ENCODE measurements at places on chromosomes 1 and 21. TPM values are rescaled to one million over a fixed set of nuclear protein-coding genes. Genes with fewer than 3 reads are reported as not detected.

DNA sequence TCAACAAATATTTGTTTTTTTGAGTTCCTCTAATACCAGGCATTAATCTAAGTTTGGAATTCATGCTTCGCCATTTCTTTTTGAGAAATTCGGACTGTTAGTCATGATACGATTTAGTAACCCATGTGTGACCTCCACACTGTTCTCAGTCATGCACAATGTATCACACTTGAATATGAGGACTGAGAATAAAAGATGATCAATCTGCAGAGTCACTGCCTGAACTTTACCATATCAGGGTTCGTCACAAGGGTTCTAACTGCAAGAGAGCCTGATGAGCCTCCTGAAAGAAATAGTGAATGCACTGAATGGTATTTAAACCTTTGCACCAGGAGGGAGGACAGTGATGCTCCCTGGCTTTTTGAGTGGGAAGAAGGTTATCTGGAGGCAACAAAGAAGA, 10.9 kb upstream of the FASLG start:
- no peak for DNase-seq

DNA sequence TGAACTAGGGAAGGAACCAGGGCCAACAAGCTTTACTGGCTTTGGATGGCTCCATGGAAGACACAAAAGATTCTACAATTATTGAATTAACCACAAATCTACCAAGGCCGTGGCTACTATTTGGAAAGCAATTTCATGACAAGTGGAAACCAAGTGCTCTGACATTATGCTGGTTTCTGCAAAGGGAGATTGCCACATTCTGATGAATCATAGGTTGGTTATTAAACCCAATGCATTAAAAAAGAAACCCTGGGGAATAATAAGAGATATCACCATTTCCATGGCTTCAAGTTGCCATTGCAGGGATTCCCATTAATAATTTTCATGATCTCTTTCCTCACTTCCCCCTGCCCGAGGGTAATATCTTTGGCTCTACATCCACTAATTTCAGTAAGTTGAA, 359.2 kb upstream of the NCAM2 start:
- no peak for DNase-seq

DNA sequence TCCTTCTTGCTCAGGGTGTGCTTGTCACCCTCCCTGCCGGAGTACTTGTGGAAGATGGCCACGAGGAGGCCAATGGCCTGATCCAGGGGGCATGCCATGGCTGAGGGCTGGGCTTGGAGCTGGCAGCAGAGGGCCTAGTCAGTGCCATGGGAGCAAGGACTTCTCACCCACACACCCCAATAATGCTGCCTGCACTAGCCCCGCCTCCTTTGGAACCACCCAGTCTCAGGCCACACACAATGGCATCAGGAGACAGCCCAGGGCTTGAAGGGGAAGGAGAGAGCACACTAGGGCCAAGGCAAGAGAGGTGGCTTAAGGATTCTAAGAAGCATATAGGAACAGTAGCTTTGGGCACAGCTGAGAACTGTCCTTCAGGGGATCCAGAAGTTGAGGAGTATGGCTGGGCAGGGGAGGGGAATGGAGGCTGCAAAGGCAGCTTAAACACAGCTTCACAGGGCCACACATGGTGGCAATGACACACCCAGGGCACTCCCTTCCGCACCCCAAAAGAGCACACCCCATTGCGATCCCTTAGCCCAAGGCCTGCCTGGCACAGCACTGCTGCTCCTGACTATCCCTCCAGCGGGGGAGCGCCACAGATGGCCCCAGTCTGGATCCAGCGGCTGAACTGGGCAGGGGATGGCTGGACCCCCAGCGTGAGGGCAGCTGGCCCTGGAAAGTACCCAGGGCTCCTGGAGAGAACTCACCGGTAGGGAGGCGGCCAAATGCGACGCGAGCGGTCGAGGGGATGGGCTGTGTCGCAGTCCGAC, at the start of gene S100A6:
S100A6 (minus strand) TSS at position 750 of the 770 bp plus-strand sequence; CDS start at position 98, 652 bp downstream.
- DNase-seq, result peak; percentile 63

DNA sequence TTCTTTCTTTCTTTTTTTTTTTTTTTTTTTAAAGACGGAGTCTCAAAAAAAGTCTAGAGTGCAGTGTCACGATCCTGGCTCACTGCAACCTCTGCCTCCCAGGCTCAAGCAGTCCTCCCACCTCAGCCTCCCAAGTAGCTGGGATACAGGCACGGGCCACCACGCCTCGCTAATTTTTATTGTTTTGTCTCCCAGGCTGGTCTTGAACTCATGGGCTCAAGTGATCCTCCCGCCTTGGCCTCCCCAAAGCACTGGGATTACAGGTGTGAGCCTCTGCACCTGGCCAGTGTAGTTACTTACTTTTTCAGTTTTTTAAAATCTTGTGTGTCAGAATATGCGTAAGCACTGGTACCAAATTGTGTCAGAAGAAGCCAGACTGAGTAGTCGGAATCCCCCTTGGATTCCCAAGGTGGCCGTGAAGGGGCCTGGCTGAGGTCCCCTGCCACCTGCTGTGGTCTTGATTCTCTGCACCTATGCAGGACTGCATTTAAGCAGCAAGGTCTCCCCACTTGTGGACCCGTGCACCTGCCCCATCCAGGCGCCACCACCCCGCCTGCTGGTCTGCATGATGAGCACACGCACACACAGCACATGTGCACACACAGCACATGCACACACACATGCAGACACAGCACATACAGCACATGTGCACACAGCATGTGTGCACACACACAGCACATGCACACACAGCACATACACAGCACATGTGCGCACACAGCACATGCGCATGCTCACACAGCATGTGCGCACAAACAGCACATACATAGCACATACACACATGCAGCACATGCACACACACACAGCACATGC, 47.5 kb downstream of the PCNT start:
- DNase-seq, result no peak

DNA sequence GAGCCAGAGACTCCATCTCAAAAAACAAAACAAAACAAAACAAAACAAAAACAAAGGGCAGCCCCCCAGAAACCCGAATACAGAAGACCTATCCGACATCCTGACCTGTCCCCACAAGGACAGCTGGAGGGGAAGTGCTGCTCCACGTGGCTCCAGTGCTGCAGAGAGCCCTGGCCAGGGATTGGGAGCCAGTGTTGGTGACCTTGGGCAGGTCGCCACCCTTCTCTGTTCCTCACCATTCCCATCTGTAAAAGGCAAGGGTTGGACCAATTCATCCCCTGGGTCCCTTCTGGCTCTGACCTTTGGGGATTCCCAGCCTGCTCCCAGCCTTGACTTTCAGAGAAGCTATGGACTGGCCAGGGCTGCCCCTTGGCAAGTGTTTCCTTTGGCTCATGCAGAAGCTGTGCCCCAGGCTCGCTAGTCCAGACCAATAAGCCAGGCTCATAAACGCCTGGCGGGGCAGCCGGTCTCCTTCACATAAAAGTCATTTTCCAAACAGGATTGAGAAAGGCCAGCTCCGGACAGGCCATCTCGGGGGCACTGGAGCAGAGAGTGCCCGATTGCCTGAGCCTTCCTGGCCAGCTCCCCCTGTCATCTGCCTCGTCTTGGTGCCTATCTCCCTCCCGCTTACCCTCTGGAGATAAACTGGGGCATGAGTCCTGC, 20.0 kb upstream of the PADI1 start:
- no peak for DNase-seq

DNA sequence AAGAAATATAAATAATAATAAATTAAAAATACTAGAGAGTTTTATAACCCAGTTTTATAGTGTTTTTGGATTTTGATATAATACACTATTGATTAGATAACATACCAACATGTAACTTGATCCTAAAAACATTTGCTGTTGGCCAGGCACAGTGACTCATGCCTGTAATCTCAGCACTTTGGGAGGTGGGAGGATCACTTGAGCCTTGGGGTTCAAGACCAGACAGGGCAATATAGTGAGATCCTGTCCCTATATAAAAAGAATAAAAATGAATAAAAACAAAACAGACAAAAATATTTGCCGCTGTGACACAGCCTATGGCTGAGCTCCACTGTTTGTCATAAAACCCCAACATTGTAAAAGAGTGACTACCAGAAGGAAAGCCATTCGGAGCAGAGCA, 26.1 kb downstream of the VPS13D start:
- no peak for DNase-seq

- peak; percentile 61 for DNase-seq
These were observed 19.7 kb upstream of the KCNC4 start for GRCh38 chr1:110190282-110190929.

- no peak for DNase-seq
These were observed 269.9 kb downstream of the HLX start for GRCh38 chr1:221149111-221149510.

DNA sequence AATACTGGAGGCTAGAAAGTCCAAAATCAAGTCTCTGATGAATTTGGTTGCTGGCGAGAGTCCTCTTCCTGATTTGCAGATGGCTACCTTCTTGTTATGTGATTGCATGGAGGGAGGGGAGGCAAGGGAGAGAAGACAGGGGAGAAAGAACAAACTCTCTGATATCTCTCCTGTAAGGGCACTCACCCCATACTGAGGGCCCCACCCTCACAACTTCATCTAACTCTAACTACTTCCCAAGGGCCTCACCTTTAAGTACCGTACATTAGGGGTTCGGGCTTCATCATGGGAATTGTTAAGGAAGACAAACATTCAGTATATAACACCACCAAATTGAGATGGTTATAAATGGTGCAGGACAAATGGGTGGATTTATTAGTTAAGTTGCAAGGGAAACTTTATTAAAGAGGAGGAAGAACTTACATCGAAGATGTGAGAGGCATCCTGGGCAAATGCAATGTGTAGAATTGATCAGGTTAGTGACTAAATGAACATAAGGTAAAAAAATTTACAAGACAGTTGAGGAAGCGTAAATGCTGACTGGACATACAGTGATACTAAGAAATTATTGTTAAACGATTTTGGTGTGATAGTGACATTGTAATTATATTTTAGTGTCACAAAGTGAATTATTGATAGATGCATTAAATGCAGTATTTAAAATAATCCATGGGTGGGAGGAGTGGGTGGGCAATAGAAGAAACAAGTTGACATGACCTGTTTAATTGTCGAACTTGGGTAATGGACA, 10.6 kb downstream of the OR2B11 start:
- DNase-seq, result no peak

DNA sequence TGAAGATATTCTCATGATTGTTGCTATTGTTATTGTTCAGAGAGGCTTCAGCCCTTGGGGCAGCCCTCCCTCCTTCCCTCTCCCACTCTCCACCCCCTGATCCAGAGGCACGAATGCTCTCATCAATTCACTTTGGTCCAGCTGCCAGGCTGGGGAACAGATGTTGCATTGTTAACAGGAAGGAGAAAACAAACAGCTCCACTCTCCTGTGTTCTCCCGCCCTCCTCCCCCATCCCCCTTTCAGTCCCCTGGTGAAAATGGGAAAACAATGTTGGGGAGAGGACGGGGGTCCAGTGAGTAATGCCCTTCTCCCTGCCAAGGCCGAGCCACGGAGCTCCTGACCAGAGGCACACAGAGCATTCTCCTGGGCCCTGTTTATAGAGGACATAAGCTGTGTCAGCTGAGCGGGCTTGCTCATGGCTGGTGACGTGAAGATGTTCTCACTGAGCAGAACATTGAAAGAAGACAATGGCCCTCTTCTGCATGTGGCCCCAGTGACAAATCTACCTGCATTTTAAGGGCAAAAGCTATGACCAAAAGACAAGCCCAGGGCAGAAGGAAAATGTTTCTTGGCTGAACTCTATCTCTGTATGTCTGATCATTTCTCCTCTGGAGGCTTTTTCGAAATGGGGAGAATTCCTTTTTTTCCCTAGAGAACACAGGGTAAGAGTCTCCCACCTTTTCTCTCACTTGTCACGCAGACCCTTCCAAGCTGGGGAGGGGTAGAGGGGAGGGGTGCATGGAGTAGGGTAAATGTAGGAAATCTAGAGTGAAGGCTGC, 111.7 kb downstream of the GLUL start:
- DNase-seq, result no peak

DNA sequence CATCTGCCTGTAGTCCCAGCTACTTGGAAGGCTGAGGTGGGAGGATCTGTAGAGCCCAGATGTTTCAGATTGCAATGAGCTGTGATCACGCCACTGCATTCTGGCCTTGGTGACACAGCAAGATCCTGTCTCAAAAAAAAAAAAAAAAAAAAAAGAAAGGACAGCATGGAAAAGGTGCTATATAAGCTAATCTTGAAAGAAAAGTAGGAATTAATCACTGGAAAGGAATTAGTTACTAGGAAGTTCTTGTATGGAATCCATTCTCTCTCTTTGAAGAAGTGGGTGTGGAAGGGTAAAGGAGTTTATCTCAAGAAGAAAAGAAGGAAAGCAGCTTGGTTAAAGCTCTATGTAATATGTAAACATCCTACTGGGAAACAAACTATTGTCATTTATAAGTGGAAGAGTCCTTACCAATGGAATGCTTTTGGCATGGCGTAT, 339.2 kb downstream of the DPYD start:
- DNase-seq, result no peak

DNA sequence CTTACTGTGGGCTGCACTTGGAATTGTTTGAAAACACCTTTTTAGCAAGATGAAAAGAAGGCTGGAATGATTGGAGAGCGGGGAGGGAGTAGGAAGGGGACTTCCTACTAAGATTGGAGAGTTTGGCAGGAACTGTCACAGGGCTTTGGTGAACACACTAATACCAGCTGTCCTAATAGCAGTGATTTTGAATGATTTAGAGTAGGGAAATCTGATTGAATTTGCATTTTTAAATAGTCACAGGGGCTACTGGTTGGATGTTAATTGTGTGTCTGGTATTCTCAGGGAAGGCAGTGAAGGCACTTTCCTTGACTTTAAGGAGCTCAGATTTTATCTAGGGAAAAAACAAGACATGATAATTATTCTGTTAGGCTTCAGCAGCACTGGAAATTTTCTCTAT, 2.5 kb upstream of the HMGCL start:
- no peak for DNase-seq

DNA sequence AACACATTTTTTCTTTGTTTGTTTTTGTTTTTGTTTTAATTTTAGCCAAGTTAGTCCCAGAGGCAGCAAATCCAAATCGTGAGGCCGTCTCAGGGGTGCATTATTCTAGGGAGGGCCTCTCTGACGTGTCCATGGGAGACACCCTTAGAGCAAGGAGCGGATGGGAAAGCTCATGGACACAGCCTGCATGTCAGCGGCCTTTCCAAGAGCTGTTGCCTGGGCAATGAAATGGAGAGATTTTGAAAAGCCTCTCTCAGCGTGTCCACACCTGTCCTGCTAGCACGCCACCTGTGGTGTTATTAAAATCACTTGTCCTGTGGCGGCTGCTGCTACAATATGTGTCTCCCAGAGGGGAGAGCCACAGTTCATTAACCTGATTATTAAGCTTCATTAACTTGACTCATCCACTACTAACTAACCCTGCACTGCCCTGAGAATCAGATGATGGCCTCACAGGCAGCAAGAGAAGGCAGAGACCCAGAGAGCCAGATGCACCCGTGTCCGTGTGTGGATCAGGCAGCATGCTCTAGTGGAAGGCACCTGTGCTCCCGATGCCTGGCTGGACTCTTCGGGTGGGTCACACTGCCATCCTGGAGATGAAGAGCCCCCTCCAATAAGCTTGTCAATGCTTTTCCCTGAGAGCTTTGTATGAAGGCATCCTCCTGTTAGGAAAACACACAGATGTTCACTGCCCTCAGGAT, 133.3 kb downstream of the PGBD5 start:
- no peak for DNase-seq

ASAP3 gene
- 33.4 TPM for total RNA-seq

MCOLN3 gene
- 0.77 TPM for total RNA-seq

RXFP4 gene
- total RNA-seq, result not detected

PPIAL4G gene
- total RNA-seq, result not detected

LIN28A gene
- not detected for total RNA-seq

HMGCS2 gene
- 102 TPM for total RNA-seq

NBPF4 gene
- total RNA-seq, result not detected

ADSS2 gene
- total RNA-seq, result 12.0 TPM

OR6K3 gene
- not detected for total RNA-seq

Data from heart left ventricle (tissue), 16 donors.